ENCODE measurements at places on chromosomes 5 and 9.

DNA sequence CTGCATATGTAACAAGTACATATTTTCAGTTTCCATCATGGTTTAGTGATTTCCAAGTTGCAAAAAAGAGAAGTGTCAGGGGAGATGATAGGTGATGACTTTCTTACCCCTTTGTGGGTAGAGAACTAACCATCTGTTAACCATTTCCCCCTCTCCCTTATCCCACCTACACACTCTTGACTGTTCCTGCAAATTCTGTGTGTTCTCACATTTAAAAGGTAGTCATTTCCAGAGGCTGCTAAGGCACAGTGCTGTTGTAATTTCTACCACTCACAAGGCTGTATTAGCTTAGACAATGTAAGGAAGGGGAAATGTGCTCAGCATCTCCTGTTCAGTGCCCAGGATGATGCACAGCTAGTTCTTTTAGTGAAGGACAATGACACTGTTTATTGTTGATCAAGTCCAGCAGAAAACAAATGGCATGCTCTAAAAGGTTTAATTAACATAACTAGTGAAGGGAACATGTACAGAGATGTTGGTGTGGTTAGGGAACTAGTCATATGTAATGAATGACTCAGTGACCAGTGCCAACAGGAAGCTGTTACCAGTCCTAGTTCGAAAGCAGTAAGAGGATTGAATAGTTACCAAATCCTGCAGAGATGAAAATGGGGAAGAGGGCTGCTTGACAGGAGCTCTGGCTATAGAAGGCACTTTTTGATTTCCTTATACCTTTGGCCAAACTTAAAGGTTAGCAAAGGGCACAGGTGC, 165.1 kb downstream of the PLK2 start:
- DNase-seq, result no peak

DNA sequence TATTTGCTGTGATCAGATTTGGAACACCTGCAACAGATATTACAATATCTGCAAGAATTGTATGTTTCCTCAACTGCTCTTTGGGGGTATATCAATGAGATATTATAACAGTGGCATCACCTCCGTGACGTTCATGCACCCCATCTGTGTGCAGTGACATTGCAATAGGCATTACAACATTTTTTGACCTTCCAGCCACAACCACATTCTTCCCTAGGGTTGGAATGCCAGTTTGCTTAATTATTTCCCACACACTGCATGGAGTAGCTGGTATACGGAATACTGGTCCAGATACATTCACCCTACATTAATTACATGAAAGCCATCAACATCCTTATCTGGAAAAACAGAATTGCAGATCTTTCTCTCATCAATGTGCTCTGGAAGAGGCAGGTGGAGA, 42.3 kb downstream of the FBXO4 start:
- no peak for DNase-seq

DNA sequence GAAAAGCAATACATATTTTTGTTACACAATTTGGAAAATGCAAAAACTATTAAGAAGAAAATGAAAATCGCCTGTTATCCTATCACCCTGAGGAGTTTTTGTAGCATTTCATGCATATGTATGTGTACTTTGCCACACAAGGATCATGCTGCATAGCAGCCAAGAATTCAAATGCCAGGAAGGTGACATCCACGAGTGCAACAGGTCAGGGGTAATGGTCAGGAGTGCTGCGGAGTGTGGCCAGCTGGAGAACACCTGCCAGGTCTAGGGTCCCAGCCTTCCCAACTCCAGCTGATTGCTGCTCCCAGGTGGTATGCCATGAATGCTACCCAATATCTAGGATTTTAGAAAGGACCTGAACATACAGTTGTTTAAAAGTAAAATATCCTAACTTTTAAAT, 617.1 kb downstream of the PRELID2 start:
- DNase-seq, result no peak

DNA sequence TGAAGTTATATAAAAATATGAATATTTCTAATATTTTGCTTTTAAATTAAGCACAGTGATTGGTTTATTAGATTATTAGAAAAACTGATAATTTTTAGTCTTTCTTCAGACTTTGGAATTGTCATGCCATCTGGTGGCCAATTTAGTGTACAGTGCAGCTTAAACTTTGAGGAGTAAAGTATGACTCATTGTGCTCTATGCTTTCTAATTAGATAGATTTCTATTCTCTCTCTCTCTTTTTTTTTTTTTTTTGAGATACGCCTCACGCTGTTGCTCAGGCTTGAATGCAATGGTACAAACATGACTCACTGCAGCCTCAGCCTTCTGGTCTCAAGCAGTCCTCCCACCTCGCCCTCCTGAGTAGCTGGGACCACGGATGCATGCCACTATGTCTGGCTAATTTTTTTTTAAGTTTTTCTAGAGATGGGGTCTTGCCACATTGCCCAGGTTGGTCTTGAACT, 42.1 kb upstream of the GPR21 start:
- DNase-seq, result no peak

- no peak for DNase-seq
Measured at GRCh38 chr9:116008278-116008677, 145.3 kb upstream of the PAPPA start.

DNA sequence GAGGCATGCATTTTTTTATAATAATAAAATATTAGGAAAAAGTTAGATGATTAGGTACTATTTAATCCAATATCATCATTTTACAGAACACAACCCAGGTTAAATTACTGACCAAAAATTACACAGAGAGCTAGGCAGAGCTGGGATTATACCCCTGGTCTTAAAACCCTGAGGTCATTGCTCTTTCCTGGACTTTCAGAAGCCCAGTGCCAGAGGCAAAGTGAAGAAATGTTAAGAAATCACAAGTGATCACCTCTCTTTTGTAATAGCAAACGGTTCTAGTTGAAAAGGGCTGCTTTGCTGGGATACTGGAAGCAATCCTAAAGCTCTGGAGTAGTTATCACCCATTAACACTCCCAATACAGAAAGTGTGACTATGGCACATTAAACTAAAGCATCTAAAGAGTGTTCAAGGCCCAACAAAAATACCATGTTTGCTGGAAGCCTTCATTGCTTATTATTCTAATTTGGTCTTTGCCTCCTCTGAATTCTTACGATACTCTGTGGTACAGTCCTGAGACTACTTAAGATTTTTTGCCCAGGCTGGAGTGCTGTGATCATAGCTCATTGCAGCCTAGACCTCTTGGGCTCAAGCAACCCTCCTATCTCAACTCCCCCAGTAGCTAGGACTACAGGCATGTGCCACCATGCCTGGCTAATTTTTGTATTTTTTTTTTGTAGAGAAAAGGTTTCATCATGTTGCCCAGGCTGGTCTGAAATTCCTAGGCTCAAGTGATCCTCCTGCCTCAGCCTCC, 575.9 kb downstream of the RAB3C start:
- no peak for DNase-seq

DNA sequence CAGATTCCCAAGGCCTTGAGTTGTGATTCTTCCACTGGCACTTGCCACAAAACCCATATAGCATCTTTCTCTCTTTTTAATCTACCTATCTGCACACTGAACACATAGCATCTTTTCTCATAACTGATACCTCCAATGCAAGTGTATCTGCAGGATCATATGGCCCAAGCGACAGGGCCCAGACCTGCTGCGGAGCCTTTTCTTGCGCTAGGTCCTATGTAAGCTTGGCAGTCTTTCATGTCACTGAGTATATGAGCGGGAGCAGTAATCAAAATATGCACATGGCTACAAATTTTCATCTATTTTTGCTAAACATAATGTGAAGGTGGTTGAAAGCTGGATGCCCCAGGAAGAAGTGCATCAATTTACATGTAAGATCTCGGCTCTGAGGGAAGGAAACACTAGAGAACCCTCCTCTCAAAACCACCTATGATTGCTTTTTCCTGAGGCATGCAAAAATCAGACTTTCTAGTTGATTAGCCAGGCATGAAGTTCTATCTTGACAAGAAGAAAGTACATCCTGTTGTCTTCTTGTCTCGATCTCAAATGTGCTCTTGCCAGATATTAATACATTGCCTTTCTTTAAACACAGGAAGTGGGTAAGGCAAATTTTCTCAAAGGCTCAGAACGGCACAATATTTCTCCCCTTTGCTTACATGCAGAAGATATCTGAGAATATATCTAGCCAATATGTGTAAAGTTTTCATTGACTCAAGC, 26.9 kb upstream of the CEMIP2 start:
- no peak for DNase-seq

- no peak for DNase-seq
Measured at GRCh38 chr9:136088481-136088938, 6.6 kb downstream of the NACC2 start.

DNA sequence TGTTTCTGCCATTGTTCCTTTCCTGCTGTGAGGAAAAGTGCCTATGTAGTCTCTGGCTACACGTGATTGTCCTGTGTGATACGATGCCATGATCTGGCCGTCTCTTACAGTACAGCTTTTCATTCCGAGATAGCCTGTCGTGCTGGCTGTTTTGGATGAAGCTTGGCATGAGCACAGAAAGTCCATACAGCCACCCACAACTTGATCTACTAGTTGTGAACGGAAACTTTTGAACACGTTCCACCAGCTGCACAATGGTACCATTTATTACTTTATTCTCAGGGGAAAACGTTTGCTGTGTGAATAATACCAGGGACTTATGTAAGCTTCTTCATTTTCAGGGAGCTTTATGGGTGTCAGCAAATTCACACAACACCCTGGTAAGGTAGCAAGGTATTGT, 217.6 kb upstream of the ANKRD55 start:
- no peak for DNase-seq

DNA sequence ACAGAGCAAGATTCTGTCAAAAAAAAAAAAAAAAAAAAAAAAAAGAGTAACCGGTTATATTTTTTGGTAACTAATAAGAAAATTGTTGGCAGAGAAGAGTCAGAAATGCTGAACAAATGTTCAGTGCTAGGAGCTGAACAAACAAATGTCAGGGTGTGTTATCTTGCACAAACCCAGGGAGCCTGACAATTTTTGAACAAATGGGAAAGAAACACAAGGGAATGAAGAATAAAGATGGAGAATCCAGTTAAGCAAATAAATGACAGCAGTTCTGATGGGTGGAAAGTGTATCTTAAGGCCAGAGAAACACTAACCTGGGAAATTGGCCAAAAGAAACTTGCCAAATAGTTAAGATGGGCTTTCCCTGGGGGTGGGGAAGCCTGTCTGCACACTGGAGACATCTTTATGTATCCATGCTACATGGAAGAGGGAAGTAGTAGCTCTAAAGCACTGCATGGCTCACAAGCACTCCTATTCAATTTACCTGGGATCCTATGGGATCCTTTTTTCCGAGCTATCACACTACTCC, 23.7 kb downstream of the KLHL3 start:
- no peak for DNase-seq

DNA sequence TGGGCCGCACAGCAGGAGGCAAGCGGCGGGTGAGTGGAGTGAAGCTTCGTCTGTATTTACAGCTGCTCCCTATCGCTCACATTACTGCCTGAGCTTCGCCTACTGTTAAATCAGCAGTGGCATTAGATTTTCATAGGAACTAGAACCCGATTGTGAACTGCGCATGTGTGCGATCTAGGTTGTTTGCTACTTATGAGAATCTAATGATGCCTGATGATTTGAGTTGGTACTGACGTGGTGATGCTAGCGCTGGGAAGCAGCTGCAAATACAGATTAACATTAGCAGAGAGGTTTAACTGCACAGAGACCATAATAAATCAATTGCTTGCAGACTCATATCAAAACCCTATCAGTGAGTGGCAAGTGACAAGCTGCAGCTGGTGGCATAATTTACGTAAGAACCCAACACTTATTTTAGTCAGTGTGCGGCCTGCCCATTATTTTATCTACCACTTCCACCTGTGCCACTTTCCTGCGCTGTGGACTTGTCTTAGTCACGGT, 133.4 kb upstream of the CDH9 start:
- DNase-seq, result no peak

- no peak for DNase-seq
Measured at GRCh38 chr5:75009556-75010345, 42.6 kb downstream of the GCNT4 start.

DNA sequence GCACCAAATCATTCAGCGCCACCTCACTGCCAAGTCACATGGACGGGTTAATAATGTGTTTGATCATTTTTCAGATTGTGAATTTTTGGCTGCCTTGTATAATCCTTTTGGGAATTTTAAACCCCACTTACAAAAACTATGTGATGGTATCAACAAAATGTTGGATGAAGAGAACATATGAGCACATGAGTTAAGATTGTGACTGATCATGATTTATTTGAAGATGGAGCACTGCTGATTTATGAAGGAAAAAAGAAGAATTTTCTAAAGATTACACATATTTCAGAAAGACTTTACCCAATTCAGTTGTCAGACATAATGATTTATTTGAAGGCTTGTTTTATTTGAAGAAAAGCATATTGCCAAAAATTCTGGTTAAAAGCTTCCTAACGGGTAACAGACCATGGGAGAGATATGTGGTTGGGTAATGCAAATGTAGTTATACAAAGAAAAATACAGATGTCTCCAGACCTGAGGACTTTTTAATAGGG, 37.4 kb downstream of the TNFAIP8 start:
- no peak for DNase-seq

GRCh38 chr5:121380066-121380465, 471.6 kb upstream of the FTMT start:
- DNase-seq, result no peak

DNA sequence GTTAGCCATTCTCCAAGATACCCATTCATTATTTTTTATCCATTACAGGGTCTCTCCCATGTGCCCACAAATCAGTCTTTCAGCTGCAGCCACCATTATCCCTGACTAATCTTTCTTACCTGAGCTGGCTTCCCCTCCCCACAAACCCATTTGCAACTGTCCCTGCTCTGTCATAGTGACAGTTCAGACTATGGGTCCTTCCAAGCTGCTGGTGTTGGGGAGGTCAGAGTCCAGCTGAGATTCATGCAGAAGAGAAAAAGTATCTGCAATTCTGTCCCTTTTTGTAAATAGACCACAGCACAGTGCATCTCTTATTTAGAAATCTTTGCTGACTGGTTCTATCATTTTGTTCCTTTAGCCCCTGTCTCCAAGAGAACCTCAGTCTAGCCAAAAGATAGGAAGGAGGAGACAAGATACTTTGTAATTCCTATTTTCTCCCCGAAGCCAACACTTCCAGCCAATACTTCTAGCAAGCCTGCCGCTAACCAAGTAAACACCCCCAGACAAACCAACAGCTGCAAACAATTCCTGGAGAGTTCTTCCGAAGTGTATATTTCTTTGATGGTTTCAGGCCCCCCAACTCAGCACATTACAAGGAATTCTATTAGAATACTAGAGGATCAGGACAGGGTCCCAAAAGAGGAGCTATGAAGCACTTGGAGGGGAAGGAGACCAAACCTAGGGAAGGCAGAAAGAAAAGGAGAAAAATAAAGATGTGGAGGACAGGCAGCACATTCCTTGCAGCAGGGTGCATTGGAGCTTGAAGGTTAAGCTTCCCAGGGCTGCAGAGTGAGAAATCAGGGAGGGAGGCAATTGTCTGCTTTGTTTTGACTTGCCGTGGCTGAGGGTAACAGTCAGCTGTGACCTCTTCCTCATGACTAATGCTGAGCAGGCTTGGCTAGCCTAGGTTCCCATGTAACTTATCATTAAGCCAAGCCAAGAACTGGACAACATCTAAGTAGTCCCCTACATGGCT, 148.5 kb downstream of the SGCD start:
- no peak for DNase-seq

GRCh38 chr5:104189031-104189430, 626.4 kb upstream of the NUDT12 start:
- DNase-seq, result no peak

DNA sequence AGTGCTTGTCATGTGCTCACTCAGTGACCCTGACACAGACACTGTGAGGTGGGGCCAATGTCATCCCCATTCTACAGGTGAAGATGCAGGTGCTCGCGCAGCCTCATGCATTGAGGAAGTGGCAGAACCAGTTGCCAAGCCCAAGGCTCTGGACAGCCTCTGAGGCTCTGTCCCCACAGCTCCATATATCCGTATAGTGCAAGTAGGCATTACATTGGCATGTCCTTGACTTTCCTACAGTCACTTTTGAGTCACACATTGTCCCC, 58.8 kb upstream of the ANGPTL2 start:
- DNase-seq, result no peak
